ENCODE measurements at places on chromosomes 2 and 18.

DNA sequence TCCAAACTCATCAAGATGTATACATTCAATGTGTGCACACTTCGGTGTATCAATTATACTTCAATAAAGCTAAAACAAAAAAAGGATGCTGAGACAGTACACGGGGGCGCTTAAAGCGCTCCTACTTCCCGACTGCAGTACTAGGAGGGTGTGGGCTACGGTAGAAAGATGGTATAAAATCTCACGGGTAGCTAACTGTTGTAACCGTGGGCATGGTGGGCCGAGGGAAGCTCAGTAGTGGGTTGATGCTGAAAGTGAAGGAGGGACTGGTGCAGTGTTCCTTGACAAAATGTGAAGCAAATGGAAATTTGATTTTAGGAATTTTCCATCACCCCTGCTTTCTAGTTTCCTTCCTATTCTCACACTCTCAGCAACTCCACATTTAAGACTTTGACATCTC is 42.6 kb upstream of the DARS1 start:
- DNase-seq, result no peak

GRCh38 chr2:108612153-108612513 is 77.9 kb downstream of the LIMS1 start:
- DNase-seq, result peak; percentile 72

DNA sequence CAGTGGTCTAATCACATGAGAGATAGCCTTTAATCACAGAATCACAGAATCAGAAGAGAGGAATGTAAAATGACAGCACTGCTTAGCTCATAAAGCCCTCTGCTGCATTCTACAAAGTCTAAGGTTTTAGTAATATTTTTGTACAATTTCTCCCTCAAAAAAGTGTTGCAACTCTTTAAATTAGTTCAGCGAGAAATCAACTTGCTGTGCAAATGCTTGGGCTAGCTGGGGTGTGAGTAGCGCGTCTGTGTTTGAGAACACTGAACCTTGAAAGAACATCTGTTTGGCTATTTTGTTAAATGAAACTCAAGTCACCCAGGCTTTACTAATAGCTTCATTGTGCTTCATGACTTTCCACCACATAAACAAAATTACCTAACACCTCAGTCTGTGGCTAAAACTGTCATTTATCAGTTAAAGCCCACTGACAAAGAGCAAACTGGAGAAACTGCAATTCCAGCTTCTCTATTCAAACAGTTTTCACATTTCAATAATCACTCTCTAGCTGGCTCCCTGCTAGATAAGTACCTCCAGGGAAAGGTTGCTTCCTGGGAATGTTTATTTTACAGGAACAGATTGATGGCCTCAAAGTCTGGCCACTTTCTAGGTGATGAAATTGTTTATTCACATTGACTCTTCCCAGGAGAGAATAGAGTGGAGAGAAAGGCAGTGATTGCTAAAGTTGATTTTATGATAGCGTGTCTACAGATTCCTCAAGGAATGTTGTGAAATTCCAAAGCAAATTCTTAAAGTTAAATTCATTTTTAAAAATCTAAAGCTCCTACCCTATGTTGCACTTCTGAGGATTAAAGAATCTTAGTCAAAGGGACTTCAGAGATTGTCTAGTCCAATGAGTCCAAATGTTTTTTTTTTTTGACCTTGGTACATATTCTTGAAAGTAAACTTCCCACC is 36.0 kb upstream of the STAT1 start:
- DNase-seq, result no peak

- DNase-seq, result peak; percentile 73
Measured at GRCh38 chr18:13217466-13217961, 1.0 kb upstream of the LDLRAD4 start.

DNA sequence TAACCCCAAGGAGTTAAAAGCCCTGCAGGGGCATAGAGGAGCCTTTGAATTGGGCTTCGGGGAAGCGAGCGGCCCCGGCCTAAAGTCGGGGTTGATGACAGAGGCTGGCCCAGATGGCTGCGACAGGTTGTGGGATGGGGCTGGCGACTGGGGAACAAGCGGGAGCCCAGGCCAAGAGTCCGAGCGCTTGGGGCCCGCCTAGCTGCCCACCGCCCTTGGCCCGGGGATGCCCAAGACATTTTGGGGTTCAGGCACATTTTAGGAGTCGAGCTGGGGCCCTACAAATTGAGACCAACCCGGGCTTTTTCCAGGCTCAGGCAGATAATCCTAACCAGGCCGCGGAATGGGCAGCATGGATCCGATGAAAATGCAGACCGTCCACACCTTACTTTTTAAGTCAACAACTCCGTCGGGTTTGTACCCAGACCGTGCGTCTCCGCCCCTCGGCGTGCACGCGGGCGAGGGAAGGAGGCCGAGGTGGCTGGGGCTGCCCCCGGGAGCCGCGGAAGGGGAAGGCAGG is 507 bp downstream of the RTKN start:
- DNase-seq, result no peak

Data from suppressor macrophage treated with lipopolysaccharide for 1 hour (primary cell).